ENCODE measurements at places on chromosomes 5 and 9.

GRCh38 chr5:44875661-44876605 lies 67.2 kb downstream of the MRPS30 start:
- no peak for DNase-seq

DNA sequence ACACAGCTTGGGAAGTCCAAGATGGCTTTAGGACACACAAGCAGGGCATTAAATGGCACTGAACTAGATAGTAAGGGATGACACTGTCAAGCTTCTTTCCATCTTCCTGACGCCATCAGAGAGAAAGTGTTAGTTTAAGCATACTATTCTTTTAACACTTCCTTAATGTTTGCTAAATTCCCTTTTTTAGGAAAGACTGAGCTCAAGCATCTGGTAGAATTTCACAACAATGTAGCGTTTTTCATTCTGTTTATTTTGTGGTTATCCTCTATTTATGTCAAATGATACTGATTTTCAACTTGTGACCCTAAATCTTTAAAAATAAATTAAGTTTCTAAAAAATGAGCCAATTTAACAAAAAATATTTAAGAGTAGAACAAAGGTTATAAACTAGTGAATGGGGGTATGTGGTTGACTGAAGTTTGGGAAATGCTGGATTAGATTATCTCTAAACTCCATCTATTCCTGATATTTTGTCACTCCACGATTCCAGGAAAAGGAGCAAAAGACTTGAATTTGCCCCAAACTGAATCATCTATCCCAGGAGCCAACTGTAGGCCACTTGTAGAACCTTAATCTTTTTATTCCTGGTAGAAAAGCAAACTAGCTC lies 147.4 kb upstream of the KLF9 start:
- no peak for DNase-seq

GRCh38 chr5:43386960-43387362 lies 25.2 kb downstream of the CCL28 start:
- no peak for DNase-seq

- no peak for DNase-seq
Observed at GRCh38 chr9:95204710-95205109, 112.8 kb downstream of the FANCC start.

DNA sequence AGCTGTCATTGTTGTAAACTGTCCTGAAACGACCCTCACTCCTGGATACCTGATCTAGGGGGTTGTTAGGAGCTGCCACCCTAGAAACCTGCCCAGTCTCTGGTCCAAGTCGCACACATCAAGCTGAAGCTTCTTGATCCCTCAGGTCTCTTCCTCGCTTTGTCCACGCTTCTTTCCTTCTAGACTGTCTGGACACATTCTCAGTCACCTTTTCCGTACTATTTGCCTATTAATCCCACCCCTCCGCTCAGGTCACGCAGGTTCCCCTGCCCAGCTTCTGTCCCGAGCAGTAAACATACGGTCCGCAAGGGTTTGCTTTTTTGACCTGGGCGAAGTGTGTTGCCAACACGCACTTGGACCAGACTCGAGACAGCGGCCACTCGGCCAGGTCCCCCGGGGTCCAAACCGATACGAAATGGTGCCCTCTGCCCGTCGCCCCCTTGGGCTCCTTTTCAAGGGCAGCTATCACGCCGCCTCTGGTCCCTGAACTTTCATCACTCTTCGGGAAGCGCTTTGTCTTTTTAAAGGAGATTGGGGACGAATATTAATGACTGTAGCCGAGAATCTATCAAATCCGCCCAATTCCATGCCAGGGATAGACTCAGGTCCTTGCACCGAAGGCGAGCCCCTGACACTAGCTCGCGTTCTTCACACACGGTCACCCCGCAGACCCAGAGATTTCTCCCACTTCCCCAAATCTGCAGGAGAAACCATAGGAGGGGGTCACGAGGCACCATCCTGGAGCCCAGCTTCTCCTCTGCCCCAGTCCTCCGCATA lies 814 bp downstream of the PLCXD3 start:
- DNase-seq, result no peak

DNA sequence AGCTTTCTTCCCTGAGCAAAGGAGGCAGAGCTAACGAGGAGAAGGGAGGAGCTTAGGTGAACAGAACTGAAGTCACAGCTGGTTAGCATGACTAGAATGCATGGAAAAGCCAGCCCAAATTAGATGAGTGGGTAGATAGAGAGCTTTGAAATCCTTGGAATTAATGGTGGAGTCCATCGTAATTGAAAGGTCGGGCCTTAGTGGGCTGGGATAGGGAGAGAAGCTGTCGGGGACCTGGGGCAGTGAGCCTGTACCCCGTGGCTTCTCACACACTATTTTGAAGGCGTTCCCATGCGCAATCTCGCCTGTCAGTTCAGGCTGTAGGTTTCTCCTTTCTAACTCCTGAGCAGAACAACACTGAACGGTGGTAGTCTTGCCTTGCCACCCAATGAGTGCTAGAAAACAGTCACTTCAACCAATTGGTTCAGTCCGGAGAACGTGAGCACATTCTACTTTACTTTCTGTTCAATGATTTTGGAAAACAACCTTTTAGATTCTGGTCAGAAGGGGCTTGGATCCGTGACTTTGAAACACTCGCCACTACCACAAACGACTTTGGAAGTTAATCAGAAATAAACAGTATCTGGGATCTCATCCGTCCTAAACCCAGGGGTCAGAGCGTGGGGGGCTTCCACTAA lies 655 bp upstream of the RAI14 start:
- no peak for DNase-seq

DNA sequence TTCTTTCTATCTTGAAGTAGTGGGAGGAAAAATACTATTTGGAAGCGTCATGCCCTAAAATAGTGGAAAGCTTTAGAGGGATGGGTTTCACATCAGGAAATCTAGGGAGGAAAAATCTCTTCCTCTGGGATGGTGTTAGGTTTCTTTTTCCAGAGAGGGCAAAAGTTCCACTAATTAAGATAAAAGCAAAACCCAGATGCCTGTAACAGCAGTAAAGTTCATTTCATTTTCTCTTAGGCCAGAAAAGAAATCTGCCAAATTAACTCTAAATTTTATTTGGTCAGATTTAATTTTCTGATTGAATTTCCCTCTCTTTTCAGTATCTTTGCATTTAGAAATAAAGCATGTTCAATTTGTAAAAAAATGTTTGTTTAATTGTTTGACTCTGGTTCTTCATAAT lies 88.8 kb downstream of the LURAP1L start:
- DNase-seq, result no peak

DNA sequence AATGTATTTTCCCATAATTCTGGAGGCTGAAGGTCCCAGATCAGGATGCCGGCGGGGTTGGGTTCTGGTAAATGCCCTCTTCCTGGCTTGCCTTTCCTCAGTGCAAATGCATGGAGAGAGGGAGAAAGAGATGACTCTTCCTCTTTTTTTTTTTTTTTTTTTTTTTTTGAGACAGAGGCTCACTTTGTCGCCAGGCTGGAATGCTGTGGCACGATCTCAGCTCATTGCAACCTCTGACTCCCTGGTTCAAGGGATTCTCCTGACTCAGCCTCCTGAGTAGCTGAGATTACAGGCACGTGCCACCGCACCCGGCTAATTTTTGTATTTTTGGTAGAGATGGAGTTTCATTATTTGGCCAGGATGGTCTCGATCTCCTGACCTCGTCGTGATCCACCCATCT lies 300.0 kb upstream of the TAS2R1 start:
- DNase-seq, result no peak

DNA sequence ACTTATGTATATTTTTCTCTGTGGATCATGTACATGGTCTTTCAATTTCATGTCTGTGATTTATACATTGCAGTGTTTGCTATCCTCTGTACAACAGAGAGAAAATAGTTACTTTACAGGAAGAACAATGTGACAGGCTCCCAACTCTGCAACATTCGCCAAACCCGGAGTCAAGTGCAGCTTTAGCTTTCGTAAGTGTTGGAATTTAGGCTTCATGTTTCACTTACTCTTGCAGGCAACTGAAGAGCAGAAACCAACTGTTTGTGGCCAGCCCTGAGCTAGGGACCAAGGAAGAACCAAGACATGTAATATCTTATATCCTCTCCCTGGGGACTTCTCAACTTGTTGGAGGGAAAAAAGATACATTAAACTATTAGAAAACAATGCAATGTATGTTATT lies 147.9 kb downstream of the C5orf15 start:
- DNase-seq, result no peak

DNA sequence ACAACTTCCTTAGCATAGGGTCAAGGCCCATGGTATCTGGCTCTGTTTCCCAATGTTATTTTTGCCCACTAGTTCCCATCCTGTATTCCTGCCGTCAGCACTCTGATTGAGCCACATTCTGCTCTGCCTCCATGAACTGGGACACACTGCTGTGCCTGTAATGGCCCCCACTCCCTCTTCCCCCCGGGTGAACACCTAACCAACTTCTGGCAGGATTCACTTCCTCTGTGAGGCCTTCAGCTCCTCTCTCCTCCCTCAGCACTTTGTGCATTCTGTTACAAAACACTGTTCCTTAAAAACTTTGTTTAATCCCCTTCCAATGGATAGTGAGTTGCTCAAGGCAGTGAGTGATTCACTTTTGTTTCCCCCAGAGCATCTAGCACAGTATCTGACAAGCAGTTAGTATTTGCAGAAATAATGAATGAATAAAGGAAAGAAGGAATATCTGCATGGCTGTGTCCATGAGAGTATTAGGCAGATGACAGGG lies 183.6 kb downstream of the EFNA5 start:
- DNase-seq, result no peak

- no peak for DNase-seq
Observed at GRCh38 chr9:117104716-117105495, 310.0 kb downstream of the ASTN2 start.

DNA sequence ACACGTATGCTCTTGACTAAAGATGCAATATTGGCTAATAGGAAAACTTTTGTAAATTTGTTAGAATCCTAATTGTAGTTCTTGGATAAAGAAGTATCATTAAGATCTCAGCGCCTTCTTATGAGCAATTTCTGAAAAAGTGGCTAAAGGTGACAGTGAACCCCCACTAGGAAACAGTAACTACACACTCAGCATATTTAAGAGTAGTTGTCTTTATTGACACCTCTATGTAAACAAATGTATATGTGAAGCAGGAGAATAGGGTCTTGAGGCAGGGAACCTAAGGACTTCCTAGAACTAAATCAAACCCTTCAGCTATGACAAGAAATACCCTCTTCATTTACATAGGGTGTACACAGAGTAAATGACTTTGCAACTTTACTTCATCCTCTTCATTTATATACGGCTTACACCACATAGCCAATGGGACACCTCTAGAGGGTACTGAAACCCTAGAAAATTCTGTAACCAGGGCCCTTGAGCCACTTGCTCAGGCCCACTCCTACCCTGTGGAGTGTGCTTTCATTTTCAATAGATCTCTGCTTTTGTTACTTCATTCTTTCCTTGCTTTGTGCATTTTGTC lies 2.8 kb downstream of the NIPSNAP3A start:
- no peak for DNase-seq

GRCh38 chr5:91311697-91312501 lies 71.2 kb downstream of the ARRDC3 start:
- no peak for DNase-seq

DNA sequence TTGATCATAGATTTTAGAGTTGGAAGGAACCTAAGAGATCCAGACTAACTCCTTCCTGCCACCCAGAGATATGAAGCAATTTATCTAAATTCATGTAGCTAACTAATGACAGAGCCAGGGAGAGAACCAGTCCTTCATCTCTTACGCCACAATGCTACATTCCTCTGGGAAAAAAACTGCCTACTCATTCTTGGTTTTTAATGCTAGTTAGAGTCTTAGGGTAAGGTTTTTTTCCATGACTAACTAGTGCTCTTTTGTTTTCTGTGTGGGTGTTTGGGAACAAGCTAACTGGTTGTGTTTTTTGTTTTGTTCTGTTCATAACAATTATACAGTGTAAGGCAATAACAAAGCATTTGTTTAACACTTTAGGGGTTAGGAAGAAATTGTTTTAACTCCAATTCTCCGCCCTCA lies 52.4 kb downstream of the SLC44A1 start:
- DNase-seq, result no peak

- DNase-seq, result no peak
Observed at GRCh38 chr9:21016701-21017491, 14.5 kb downstream of the HACD4 start.

DNA sequence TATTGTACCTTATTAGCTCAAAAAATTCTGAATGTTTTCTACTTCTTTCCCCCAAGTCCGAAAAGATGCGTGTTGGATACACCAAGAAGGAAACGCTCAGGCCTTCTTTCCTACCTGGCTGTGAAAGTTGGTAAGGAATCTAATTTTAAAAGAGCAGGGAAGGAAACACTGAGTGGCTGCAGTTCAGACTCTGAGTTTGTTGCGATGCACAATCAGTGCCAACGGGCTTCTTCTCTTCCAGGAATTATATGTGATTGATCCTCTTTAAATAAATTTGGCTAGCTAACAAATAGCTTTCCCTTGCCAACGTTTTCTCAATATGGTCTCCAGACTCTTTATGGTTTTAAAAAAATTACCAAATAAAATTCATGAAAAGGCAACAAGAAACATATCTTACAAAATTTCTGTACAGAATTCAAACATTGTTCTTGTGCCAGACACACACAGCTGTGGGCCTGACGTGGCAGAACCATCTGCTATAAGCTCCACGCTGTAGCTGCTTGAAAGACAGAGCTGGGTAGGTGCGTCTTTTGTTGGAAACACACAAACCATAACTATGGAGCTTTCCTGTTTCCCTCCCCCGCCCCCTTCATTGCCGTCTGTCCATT lies 493.1 kb downstream of the ZNF608 start:
- no peak for DNase-seq
